Astrocyte of the hippocampus (primary cell): ENCODE measurements at places on chromosomes 13 and 19.

DNA sequence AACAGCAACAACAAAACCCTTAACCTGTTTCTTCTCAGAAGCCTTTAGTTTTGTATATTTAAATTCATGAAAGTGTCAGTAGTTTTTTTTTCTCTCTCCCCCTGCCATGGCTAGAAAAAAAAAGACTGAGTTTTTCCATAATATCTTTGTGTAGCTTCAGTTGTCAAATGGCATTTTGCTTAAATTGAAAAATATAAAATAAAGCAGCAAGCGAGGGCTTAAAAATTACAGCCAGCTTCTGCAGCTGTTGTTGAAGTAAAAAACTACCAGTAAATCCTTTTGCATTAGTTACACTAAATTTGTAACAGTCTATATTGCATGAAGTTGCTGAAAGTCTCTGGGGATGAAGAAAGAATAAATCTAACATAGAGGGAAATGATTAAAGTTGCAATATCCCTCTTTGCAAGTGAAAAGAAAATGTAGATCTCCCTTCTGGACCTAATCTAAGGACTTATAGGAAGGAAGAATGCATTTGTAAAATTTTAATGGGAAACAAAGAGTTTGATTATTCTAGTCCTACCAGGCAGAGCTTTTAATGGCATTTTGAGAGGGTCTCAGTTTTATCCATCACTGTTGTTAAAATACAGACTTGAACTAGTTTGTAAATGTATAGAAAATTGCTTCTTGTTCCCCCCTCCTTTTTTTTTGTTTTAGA is 215.7 kb downstream of the ATP8A2 start:
- DNase-seq: no peak

- no peak for DNase-seq
Observed at GRCh38 chr19:46875657-46876056, 14.9 kb downstream of the ARHGAP35 start.

DNA sequence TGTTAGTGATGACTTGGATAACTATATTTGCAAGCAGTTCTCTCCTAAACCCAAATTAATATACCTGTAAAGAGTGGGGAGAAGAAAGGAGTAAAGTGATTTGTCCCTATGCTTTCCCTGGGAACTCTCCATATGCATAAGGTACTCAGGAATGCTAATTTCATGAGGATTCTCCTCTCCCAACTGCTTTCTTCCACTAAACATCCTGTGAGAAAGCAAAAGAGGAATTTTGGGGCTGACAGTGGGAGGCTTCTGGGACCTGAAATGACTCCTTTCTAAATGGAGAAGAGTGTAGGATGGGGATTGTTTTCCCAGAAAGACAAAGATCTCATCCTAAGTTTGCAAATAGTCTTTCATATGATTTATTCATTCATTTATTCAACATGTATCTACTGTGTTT is 250.5 kb downstream of the TDRD3 start:
- DNase-seq: no peak

- no peak for DNase-seq
Observed at GRCh38 chr13:109362616-109363015, 423.8 kb downstream of the IRS2 start.

- DNase-seq: no peak
Observed at GRCh38 chr19:30317403-30317802, 54.8 kb upstream of the ZNF536 start.

DNA sequence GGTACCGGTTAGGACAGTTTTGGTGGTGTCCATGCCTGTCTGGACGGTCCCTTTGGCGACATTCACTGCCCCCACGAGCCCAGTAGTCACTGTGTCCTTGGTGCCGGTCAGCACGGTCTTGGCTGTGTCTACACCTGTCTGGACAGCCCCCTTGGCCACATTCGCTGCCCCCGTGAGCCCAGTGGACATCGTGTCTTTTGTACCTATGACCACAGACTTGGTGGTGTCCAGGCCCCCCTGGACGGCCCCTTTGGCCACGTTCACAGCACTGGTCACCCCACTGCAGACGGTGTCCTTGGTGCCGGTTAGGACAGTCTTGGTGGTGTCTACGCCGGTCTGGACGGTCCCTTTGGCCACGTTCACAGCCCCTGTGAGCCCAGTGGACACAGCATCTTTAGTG is 6.2 kb downstream of the PLIN4 start:
- no peak for DNase-seq

GRCh38 chr19:58572818-58573657 is at the start of gene MZF1:
MZF1 (minus strand) TSS chr19:58573335; CDS start chr19:58571389, 1,946 bp downstream.
- peak; percentile 100 for DNase-seq

- DNase-seq: no peak
Observed at GRCh38 chr19:3150739-3151329, 15.0 kb downstream of the GNA15 start.

GRCh38 chr19:14890643-14891379 is 4.9 kb upstream of the OR7A17 start:
- DNase-seq: no peak

DNA sequence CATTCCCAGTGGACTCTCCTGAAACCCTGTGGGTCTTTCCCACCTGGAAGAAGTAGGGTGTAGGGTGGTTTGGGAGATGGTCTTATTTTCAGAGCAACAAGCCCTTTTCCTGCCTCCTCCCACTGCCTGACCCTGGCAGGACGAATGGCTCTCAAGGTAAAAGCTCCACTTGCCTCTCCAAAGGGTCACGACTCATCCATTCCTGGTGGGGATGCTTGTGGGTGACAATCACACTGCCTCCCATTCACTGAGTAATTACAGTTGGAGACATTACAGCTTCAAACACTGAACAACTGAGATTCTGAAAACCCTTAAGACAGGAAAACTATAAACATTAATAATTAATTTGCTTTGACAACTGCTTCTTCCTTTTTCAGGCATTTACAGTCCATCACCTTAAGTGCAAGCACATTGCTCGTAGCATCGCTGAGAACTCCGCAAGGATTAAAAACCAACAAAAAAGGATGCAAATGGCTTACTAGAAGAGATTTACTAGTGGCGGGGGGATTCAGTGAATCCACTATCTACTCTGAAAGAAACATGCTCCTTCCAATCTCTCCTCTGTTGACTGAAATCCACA is 199.6 kb upstream of the IRS2 start:
- DNase-seq: no peak

GRCh38 chr13:74573654-74574053 is 439.4 kb upstream of the KLF12 start:
- no peak for DNase-seq

GRCh38 chr13:60162096-60162495 is 1.6 kb downstream of the DIAPH3 start:
- DNase-seq: no peak

GRCh38 chr13:31044364-31045285 is 112.2 kb downstream of the TEX26 start:
- DNase-seq: peak; percentile 92

GRCh38 chr13:114076329-114077090 is 55.9 kb downstream of the RASA3 start:
- DNase-seq: no peak

- DNase-seq: no peak
Observed at GRCh38 chr13:106336668-106337067, 198.8 kb downstream of the EFNB2 start.

DNA sequence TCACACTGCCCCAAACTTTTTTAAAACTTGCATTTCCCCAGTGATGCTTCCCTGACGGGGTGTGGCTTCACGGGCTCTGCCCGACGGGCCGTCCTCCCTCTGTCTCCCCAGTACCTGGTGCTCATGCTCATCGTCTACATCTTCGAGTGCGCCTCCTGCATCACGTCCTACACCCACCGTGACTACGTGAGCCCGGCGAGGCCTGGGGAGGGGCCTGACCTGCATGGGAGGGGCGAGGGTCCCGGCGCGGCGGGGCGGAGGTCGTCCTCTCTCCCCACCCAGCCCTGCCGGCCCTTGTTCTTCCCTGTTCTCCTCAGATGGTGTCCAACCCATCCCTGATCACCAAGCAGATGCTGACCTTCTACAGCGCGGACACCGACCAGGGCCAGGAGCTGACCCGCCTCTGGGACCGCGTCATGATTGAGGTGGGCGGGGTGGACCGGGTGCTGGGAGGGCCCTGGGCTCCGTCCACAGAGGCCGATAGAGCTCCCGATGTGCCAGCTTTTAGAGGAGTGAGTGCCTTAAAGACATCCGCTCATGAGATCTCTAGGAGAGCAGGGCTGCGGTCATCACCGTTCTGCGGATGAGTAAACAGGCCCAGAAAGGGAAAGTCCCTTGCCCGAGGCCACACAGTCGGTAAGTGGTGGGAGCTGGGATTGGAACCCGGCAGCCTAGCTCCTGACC is 6.9 kb downstream of the UPK1A start:
- peak; percentile 49 for DNase-seq

DNA sequence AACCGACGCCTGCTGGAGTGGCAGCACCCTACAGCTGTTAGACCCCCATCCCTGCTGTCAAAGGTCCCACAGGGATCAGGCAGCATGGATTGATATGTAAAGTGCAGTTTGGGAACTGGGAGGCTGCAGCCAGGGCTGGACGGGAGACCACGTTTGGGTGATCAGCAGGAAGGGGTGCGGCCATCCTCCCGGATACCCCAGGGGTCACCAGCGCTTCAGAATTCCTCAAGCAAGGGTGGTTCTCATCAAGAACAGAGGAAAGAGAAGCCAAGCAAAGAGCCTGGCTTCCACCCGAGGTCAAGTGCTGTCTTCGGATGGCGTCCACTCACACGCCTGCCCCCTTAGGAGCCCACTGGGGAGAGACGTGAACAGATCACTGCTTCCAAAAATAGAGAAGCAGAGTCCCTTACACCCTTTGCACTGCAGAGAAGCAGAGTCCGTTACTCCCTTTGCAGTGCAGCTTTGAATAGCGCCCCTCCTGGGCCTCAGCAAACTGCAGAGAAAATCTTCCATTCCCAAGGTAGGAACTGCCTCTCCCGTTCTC is 35.5 kb downstream of the DHRS12 start:
- no peak for DNase-seq

DNA sequence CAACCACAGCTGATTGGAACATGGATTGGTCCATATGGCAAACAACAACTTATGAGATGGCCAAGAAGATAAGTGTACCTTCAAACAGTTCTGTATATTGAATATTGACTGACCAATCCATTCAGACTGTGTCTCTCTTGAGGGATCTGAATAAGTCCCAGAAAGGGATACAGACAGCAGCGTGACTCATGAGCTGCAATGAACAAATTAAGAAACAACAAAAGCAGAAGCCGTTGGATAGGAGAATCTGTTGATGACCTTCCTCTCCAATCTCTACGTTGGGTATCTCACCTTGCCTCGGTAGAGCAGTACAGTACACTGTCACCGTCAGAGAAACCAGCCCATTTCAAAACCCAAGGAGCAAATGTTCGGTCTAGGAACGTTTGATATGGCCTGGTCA is 21.3 kb downstream of the MBD3L2B start:
- DNase-seq: no peak

- DNase-seq: no peak
Observed at GRCh38 chr13:33610438-33611120, 207.4 kb upstream of the RFC3 start.

DNA sequence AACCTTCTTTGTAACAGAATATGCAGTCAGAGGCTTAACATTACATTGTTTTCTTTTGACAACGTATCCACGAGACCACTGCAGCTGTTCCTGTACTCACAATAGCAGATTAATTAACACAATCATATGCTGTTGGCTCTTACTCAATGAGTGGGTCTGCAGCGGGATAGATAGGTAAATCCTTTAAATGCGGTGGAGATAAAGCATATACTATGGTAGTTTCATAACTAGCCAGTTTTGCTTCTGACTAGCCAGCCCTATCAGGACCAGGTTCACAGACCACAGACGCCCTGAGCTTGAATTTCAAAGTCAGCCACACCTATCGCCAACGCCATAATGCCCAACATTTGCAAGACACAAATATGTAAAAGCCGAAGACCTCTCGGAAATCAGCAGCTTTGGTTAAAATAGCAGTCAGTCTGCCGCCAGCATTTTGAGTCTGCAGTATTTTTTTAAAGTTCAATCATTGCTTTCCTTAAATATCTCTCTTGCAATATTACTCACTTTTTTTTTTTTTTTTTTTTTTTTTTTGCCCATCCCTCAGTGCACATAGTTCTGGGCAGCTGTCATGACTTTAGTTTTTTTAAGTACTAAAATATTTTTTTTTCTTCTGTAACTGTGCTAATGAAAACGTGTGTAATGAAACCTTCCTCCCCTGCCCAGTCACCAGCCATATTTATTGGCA is 120.5 kb downstream of the ZNF536 start:
- no peak for DNase-seq

GRCh38 chr19:13031917-13032623 is 36.8 kb downstream of the NFIX start:
- DNase-seq: peak; percentile 76

GRCh38 chr13:20054586-20054985 is 96.1 kb downstream of the ZMYM2 start:
- no peak for DNase-seq

GRCh38 chr13:29756506-29756905 is 93.9 kb downstream of the UBL3 start:
- peak; percentile 29 for DNase-seq

- DNase-seq: no peak
Observed at GRCh38 chr13:109785892-109786450, 412 bp downstream of the IRS2 start.

DNA sequence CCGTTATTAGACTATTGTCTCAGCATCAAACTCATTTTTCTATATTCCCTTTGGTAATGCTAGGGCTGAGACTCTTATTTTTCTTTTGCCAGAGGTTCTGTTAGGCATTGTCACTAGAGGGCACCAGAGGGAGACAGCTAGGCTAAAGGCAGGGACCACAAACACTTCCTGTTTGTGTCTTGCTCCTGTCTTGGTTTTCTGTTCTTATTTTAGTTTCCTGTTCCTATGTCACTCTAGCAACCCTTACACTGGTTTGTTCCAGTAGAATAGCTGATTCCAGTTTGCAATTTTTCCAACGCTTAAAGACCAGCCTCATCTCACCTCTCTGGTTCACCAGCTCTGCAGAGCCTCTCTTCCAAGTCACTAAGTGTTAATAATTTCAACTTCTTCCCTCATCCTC is 772.0 kb downstream of the DIAPH3 start:
- DNase-seq: peak; percentile 86

GRCh38 chr19:14430712-14431111 is 2.4 kb upstream of the PKN1 start:
- no peak for DNase-seq

DNA sequence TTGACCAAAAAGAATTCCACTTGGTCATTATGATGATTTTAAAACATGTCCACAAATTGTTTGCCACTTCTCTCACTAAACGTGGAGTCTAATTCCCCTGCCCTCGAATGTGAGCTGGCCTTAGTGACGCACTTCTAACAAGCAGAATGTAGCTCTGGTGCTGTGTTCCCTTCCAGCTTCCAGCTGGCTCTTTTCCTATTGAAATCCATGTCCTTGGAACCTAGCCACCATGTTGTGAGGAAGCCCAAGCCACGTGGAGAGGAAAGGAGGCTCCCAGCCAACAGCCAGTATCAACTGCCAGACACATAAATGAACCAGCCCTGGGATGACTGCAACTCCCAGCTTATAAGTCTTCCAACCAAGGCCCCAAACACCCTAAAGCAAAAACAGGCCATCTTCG is 23.6 kb upstream of the CEBPA start:
- peak; percentile 56 for DNase-seq

- DNase-seq: no peak
Observed at GRCh38 chr19:53962887-53963431, at the start of gene CACNG8. CACNG8 (plus strand) TSS chr19:53962937.
